ENCODE measurements at places on chromosomes 5 and 9. TPM values are rescaled to one million over a fixed set of nuclear protein-coding genes. Genes with fewer than 3 reads are reported as not detected.
A peak's percentile ranks its signal among the peaks of the same experiment; 100 is the strongest.

DNA sequence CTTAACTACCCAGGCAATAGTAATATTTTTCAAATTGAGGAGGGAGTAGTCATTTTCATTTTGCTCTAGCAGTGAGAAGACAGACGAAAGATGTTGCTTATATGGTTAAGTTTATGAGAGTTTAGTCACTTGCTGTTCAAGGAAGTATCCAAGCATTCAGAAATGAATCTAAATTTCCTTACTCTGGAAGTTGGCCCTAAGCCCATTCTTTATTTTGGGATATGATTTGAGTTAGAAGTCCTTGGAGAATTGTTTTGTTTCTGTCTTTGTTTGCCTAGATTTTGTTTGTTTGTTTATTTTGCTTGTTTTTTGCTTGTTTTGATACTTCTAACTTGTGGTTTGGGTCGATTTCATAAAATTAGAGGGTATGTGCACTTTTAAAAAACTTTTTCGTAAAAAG lies 146.4 kb upstream of the FGF10 start:
- no peaks in the 10 kb centered on the region for H3K36me3 ChIP-seq
- H3K27me3 ChIP-seq = no peaks in the 10 kb centered on the region
- H3K4me3 ChIP-seq = no peak overlapping the region
- DNase-seq = no peak
- H3K4me1 ChIP-seq = no peaks in the 10 kb centered on the region

DNA sequence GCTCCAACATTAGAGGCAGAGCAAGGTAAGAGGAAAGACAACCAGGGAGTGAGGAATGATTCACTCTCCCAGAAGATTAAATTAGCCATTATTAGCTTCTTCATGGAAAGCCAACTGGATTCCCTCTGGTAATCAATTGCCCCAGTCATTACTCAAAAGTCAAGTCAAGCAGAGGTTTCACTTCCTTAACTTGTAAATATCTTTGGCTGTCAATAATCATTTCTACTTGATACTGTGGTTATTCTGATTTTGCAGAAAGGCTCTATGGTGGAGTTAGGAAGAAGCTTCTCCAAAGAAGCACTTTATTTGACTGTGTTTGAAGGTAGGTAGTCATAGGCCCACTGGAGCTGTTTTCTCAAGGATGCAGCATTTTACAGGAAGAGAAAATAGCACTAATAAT lies 78.0 kb downstream of the JAKMIP2 start:
- H3K36me3 ChIP-seq = no peaks in the 10 kb centered on the region
- no peaks in the 10 kb centered on the region for H3K27me3 ChIP-seq
- H3K27ac ChIP-seq = no peak overlapping the region
- DNase-seq = no peak

DNA sequence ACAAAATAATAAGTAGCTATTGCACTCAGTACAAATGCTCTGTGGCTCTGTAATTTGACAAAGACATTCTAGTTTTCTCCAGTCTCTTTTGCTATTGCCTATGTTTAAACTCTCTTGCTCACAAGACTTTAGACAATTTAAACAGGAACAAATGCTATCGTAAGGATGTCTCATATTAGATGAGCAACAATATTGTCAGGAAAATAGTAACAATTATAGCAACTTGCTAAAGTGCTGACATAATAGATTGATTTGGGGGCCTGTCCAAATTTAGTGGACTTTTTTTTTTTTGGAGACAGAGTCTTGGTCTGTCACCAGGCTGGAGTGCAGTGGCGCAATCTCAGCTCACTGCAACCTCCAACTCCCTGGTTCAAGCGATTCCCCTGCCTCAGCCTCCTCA lies 11.8 kb downstream of the KIF2A start:
- no peaks in the 10 kb centered on the region for H3K4me1 ChIP-seq
- peaks cover 3% of the 10 kb centered on the region for H3K36me3 ChIP-seq
- DNase-seq = no peak
- no peak overlapping the region for H3K4me3 ChIP-seq
- no peak overlapping the region for H3K27ac ChIP-seq

DNA sequence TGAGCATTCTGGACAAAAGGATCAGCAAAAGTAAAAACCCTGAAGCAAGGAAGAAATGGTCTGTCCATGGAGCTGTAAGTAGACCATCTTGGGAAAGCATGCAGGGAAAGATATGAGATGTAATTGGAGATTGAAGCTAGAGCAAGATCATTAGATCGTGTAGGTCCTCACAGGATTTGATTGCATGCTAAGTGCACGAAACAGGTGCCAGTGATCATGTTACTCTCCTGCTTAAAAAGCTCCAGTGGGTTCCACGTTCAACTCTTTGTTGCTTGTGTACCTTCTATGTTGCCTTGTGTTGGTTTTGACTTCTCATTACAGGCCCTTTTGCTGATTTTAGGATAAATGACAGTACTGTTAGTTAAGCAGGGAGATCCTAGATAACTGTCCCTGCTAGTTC lies 442.0 kb downstream of the DMRT2 start:
- DNase-seq = no peak
- H3K27me3 ChIP-seq = no peaks in the 10 kb centered on the region
- H3K4me3 ChIP-seq = no peak overlapping the region
- no peaks in the 10 kb centered on the region for H3K36me3 ChIP-seq
- no peak overlapping the region for H3K27ac ChIP-seq
- no peaks in the 10 kb centered on the region for H3K4me1 ChIP-seq

DNA sequence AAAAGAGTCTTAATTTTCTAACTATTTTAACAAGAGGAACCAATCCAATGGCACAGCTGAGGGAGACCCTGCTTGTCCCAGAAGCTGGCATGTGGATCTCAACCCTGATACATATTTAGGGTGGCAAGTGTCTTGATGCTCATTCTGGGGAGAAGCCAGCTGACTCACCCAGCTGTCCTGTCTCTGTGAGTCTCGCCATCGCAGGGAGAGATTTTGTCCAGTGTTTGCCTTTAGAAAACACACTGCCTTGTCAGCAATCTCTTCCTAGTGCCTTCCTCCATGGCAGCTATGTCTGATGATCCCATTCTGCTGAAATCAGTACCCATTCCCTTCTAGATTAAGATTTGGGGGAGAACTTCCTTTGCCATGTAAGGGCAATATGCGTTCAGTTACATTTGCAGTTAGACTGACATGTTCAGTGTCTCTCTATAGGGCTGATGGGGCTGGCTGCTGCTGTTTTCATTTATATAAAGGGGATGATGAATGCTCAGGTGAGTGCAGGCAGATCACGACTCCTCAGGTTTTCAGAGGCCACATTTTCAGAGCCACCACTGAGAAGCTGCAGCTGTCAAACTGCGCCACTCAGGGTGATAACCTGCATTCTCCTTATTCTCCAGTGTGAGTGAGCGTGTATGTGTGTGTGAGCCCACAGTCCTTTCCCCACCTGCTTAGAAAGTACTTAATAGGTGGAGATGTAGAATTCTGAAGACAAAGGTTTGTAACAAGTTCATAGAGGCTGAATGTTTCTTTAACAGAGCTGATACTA lies 217.0 kb downstream of the GAS1 start:
- no peaks in the 10 kb centered on the region for H3K27me3 ChIP-seq
- no peak overlapping the region for H3K27ac ChIP-seq
- DNase-seq = no peak
- H3K36me3 ChIP-seq = no peaks in the 10 kb centered on the region

Gene ABITRAM
- 21.6 TPM for total RNA-seq

- no peak for DNase-seq
- no peaks in the 10 kb centered on the region for H3K36me3 ChIP-seq
- H3K4me1 ChIP-seq = no peaks in the 10 kb centered on the region
- H3K27ac ChIP-seq = no peak overlapping the region
- no peaks in the 10 kb centered on the region for H3K27me3 ChIP-seq
Measured at GRCh38 chr9:8315211-8315610, 515.6 kb upstream of the DMAC1 start.

DNA sequence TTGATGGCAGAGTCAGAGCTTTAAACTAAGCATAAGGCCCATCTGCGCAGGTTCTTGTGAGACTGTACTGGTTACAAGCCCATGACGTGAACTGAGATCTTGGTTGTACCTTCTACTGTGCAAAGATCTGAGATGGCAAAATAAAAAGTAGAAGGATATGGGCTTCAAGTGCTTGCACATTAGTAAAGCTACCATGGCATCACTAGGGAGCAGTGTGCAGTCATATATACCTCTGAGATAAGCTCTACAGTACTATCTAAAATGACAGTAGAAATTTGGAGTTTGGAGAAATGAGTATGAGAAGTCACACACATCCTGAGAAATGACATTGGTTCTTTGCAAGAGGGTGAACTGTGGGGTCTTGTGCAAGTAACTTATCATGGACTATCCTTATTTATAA lies 408.2 kb upstream of the PRR16 start:
- H3K4me1 ChIP-seq = no peaks in the 10 kb centered on the region
- H3K27ac ChIP-seq = no peak overlapping the region
- H3K27me3 ChIP-seq = no peaks in the 10 kb centered on the region
- DNase-seq = no peak

GRCh38 chr9:6907772-6908381 lies 150.1 kb downstream of the KDM4C start:
- DNase-seq = no peak
- no peaks in the 10 kb centered on the region for H3K36me3 ChIP-seq
- no peak overlapping the region for H3K27ac ChIP-seq
- no peak overlapping the region for H3K4me3 ChIP-seq
- H3K4me1 ChIP-seq = peaks cover 5% of the 10 kb centered on the region
- no peaks in the 10 kb centered on the region for H3K27me3 ChIP-seq

Gene ADAMTS12
- 103 TPM for total RNA-seq

DNA sequence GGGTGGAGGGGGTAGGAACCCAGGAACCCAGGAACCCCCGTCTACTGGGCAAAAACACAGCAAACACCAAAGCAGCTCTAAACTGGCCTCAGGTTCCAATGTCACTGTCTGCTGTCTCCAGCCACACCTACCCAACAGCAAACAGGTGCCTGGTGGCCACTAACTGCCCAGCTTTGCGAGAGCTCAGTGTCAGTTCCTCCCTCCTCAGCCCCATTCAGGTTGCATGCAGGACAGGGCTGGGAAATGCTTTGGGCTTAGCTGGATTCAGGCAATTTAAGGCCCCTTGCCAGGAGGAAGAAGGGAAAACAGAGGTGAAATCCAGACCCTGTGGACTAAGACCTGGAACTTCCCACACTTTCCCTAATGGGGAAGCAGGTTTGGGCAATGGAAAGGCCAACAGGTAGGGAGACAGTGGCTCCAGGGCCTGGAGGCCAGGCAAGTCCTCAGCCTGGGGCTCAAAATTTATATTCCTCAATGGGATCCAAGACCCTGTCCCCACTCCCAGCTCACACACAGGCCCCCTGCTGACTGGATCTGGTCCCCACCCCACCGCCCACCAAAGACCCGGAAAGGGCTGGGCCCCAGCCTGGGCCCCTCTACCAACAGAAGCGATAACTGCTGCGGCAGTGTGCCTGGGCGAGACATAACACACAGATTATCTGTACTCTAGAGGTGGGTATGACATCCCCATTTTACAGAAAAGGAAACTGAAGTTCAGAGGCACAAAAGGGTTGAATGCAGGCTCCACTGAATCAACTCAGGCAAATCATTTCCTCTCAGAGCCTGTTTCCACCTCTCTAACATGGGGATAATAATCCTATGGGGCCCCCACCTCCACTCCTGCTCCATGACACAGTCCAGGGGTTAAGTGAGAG lies 3.5 kb downstream of the EEIG1 start:
- no peaks in the 10 kb centered on the region for H3K27me3 ChIP-seq
- H3K36me3 ChIP-seq = peaks cover 5% of the 10 kb centered on the region
- H3K27ac ChIP-seq = 0 out of 2 replicates have a peak overlapping the region, but pooled peaks have one; percentile 11
- H3K4me1 ChIP-seq = peaks cover 68% of the 10 kb centered on the region

DNA sequence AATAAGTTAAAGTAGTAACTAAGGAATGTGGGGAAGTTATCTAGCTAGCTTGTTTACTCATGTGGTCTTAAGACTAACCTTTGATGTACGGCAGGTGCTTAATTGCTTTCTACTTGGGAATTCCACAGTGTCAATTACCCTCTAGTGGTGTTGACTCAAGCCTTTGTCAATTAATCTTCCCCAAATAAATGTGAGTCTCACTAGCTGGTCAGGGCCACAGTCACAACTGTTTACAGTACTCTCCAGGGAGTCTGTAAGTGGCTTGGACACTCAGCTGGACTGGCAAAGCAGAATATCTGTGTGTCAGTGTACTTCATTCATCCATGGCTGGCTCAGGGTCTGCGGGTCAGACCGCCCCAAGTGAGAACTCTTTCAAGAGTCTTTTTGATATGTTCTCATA lies 30.8 kb downstream of the SMIM3 start:
- H3K4me1 ChIP-seq = no peaks in the 10 kb centered on the region
- no peak overlapping the region for H3K27ac ChIP-seq
- H3K27me3 ChIP-seq = peaks cover 18% of the 10 kb centered on the region

- no peak overlapping the region for H3K27ac ChIP-seq
- no peak for DNase-seq
- H3K4me3 ChIP-seq = no peak overlapping the region
- no peaks in the 10 kb centered on the region for H3K36me3 ChIP-seq
Measured at GRCh38 chr5:37121027-37121426, 128.1 kb downstream of the CPLANE1 start.

DNA sequence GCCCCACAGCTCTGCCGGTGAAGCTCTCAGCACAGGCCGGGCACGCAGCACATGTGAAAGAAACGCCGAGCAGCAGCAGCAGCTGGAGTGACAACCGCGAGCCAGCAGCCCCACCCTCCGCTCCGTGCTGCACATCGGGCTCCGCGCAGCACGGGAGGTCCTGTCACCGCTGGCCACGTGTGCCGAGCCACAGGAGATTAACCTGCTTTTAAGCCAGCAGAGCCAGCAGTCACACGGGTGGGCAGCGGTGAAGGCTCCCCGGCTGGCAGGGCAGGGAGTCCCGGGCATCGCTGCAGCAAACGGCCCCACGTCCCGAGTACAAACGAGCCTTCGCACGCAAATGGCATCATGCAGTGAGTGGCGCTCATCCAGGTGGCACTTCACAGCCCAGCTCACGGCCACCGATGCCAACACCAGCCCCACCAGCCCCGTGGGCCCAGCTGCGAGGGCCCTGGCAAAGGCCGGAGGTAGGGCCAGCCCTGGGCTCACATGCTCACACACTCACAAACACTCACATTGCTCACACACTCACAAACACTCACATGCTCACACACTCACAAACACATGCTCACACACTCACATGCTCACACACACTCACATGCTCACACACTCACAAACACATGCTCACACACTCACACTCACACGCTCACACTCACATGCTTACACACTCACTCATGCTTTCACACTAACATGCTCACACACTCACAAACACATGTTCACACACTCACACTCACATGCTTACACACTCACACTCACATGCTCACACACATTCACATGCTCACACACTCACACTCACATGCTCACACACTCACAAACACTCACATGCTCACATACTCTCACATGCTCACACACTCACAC lies 11.1 kb downstream of the CCDC187 start:
- no peak for DNase-seq
- no peaks in the 10 kb centered on the region for H3K36me3 ChIP-seq
- peaks cover 3% of the 10 kb centered on the region for H3K27me3 ChIP-seq
- peaks cover 10% of the 10 kb centered on the region for H3K4me1 ChIP-seq

Gene LVRN
- total RNA-seq = 0.40 TPM

Gene LSM11
- 1.9 TPM for total RNA-seq

Gene PCDHA12
- total RNA-seq = not detected

Gene ZNG1A
- total RNA-seq = 16.7 TPM

Gene ANKHD1
- 109 TPM for total RNA-seq

DNA sequence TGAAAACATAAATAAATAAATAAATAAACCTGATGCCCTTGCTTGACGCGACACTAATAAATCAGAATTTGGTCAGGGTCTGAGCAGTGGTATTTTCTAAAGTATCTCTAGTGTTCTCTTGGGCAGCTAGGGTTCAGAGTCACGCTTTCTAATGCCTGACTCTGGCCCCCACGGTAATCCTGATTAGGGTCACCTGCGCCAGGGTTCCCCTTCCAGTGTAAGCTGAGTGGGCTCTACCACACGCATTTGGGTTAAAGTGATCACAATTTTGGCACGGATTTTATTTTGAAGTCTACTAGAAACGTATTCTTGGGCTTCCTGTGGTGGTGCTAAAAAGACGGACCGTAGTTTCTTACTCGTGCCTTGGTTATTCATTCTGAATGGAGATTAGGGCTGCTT lies 651 bp downstream of the TTC1 start:
- no peak for DNase-seq
- H3K4me1 ChIP-seq = peaks cover 21% of the 10 kb centered on the region
- H3K27ac ChIP-seq = peak overlapping the region; percentile 83
- H3K36me3 ChIP-seq = 0 out of 2 replicates have a peak, but pooled peaks cover 32% of the 10 kb centered on the region

Gene TOR2A
- total RNA-seq = 16.4 TPM
